Activated T-cell treated with anti-CD3 and anti-CD28 coated beads for 1 hour (primary cell): ENCODE measurements at places on chromosomes 5 and 9.

- DNase-seq, result no peak
Measured at GRCh38 chr5:57028161-57028560, 76.2 kb upstream of the MIER3 start.

- no peak for DNase-seq
Measured at GRCh38 chr5:93649234-93649900, 66.3 kb downstream of the NR2F1 start.

DNA sequence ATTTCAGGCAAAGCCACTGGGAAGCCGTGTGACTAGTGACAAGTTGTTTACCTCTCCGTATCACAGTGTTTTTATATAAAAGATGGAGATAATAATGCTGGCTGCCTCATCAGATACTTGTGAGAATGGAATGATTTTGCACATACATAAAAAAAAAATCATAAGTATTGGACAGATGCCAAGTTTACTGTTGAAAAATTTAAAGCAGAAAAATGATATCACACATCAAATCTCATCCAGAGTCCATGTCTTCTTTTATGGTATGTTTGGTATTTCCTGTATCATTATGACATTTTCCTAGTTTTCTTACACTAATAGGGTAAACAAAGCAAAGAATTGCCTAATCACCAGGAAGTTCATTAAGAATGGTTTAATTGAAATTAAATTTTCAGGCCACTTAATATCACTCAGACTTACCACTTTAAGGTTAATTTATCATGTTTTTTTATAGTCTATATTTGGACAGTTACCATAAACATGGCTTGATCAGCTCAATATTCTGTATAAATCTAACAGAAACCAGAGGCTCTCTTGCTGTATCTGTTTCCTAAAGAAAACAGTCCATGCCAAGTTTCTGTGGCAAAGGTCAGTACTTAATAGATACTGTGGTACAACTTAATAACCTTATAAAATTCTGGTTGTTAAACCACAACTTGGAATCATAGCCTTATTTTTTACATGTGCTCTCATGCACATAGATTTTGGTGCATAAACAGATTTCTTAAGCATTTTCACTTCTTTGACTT, 656.5 kb upstream of the RIOK2 start:
- DNase-seq, result no peak

- no peak for DNase-seq
Measured at GRCh38 chr9:17656889-17657288, 78.0 kb downstream of the SH3GL2 start.

DNA sequence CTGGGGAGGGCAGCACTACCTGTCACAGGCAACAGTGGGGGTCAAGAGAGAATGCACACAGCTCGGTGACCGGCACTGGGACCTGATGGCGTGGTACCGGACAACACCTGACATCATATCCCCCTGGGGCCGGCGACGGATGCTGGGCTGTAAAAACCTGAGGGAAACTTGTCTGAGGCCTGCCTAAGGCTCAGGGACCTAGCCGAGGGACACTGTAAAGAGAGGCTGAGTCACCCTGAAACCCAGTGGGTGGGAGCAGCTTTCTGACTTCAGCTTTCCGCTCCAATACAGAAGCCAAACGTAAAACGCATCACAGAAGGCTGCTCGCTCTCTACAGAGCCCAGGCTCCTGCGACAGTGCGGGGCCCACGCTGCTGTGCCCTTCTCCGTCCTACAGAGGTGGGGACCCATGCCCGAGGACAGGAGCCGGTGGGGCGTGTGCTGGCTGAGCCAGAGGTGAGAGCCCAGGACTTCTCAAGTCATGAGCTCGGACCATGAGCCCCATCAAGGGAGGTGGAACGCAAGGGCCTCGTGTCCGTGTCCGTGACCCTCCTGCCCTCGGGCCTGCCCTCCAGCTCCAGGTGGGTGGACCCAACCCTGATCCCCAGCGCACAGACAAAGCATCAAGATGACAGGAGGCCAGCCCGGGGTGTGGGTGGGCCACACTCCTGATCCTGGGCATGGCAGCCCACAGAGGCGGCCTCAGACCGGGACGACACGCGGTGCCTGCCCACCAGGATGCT, 5.3 kb downstream of the RALGDS start:
- no peak for DNase-seq

DNA sequence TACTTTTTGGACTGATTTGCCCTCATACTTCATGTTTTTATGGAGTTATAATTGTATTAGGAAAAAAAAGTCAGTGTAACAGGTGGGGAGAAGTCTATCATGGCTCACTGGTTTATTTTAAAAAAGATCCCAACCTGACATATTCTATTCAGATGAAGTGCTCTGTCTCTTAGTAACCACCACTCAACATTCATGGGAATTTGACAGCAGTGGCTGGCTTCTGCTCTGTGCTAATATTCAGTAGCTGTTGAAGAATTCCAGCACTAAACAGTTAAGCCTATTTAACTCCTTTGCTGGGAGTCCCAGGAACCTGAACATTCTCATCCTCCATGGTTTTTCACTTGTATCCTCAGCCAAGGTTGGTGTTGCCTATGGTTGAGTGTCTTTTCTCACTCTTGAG, 23.1 kb downstream of the CMYA5 start:
- no peak for DNase-seq

DNA sequence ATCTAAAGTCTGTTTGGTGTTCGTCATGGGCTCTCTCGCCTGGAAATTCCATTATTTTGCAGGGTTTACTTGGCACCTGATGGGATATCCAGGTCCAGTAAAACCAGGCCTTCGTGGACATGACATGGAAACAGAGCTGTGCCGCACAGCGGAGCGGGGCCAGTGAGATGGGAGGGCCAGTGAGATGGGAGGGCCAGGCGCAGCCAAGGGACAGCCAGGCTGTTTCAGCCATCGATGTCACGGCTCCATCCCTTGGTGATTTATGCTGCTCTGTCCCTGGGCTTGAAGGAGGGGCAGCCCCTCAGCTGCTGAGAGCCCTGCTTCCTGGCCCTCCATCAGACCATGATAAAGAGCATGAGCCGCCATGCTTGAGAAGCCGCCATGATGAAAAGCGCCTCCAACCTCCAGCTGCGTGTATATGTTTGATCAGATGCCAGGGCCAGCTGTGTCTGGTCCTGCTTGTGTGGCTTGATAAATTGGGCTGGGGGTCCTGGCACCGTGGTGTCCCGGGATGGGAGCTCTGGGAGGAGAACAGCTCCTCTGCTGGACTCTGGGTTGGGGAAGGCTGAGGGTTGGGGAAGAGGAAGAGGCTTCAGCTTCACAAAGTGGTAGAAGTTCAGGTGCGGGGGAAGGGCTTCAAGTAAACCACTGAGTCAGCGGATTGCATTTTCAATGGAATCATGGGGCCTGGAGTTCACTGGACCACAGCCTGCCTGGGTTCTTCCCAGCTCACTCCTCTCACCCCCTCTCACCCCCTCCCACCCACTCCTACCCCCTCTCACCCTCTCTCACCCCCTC, 6.1 kb upstream of the COL5A1 start:
- no peak for DNase-seq

- no peak for DNase-seq
Measured at GRCh38 chr5:55865831-55866230, 14.7 kb downstream of the IL31RA start.

DNA sequence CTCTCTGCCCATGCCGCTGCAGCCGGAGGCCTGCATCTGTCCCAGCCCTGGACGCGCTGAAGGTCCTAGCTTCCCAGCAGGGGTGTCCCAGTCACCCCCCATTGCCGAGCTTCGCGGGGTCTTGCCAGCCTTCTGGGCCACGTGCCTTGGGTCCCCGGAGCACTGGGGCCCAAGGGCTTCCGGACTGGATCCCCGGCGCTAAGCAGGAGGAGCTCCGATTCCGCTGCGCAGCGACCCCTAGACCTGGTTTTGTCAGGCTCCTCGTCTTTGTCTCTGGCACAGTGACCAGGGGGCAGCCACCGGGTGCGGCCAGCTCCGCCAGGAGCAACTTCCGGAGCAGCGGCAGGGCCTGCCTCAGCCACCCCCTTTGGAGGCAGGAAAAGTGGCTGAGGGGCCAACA, 3.3 kb upstream of the IRX1 start:
- DNase-seq, result no peak

DNA sequence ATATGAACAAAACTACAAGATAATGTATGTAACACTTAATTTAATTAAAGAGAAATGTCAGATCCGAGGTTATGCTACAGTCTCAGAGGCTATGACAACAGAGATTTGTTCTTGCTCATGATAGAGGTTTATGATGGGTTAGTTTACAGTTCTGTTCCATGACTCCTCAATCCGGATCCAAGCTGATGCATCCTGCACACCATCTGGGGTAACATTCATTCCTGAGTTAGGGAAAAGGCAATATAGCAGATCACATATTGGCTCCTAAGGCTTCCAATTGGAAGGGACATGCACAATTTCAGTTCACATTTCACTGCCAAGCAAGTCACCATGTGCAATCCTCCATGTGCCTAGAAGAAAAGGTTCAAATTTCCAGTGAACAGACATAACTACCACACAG, 40.4 kb downstream of the ABLIM3 start:
- DNase-seq, result no peak

GRCh38 chr9:120477534-120478001, 102.4 kb downstream of the CDK5RAP2 start:
- no peak for DNase-seq

DNA sequence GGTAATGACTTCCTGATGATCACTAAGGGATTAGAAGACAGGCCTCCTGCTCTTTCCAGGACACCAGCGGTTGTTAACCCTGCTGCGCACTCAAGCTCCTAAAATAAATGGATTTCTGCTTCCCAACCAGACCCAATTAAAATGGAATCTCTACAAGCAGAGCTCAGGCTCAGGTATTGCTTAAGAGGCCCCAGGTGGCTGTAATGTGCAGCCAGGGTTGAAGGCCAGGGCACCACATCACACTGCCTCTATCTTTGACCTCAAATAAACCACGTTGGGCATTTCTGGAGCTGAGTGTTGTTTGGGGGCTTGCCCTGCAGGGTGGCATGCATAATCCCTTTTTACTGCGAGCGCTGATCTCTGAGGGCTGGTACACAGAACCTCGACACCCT, 108.0 kb downstream of the FBXO38 start:
- DNase-seq, result no peak

DNA sequence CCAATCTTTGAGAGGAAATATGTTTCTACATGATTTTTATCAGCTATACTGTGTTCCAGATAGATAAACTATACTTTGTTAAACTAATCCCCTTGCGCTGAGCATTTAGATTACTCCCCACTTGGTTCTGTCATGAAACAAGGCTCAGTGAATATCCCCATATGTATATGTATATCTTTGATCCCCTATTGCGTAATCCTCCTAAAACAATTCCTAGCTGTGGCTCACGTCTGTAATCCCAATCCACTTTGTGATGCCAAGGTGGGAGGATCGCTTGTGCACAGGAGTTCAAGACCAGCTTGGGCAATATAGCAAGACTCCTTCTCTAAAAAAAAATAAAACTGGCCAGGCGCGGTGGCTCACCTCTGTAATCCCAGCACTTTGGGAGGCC, 2.7 kb downstream of the PHYHD1 start:
- no peak for DNase-seq

DNA sequence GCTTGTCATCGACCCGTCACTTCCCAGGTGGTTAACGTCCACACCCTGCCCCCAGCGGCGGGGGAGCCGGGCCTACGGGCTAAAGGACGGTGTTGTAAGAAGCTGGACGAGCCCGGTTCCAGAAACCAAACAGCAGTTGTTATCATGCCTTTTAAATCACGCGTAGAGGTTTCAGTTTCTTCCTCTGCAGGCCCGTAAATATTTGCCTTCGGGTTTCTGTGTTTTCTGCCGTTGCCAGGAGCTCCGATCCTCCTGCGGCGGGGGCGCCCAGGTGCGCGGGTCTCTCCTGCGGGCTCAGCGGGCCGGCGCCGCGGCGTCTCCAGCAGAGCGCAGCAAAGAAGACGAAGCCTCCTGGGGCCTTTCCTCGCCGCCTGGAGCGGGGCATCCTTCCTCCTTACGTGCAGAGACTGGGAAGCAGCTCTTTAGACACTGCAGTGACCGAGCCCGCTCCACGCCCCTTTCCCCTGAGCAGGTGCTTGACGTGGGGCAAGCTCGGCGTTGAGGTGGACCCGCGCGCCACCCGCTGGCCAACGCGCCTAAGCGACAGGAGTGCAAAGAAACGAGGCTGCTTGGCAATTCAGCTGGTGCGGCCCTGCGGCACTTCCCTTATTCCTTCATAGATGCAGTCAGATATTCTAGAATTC, 21.8 kb upstream of the TTC1 start:
- peak; percentile 65 for DNase-seq

DNA sequence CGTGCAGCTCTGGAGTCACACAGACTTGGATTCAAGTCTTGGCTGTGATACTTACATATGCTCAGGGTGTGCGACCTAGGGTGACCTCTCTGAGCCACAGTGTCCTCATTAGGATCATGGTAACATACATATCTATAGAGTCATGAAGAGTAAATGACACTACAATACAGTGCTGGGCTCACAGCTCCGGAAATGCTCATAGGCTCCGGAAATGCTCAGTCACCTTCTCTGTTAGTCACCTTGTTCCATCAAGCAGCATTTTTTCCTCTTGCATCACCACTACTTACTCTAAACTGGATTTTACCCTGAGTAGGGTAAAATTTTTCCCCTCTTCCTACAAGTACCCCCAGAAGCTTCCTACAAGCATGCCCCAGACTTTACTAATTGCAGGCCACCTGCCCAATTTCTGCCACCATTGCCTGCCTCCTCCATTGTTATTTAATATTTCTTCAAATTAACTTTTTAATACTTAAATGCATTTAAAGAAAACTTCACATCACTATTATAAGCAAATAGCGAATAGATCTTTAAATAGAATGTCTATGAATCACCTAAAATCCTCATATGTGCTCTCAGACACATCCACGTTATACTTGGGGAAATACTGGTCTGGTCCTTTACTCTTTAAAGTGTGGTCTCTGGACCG, 147.6 kb upstream of the SPRY4 start:
- DNase-seq, result no peak

DNA sequence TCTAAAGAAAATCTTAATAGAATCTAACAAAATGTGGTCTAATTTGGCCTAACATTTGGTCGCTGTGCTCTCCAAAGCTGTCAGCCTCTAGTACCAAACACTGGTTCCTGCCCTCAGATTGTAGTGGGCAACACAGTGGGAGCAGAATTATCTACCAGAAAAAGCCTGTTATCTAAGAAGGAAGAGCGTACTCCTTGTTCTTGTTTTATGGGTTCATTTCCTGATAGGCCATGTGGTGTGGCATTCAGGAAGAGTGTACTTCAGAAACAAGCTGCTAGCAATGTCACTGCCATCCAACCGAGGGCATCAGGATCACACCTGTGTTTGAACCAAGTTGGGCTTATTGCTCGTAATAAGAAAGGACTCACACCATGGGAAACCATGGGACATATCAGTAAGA, 487.9 kb upstream of the DAP start:
- DNase-seq, result no peak

GRCh38 chr9:22136461-22137096, 127.5 kb upstream of the CDKN2B start:
- DNase-seq, result no peak
